AG04450 (cell line): ENCODE measurements at places on chromosomes 11 and 22.
A peak's percentile ranks its signal among the peaks of the same experiment; 100 is the strongest.

DNA sequence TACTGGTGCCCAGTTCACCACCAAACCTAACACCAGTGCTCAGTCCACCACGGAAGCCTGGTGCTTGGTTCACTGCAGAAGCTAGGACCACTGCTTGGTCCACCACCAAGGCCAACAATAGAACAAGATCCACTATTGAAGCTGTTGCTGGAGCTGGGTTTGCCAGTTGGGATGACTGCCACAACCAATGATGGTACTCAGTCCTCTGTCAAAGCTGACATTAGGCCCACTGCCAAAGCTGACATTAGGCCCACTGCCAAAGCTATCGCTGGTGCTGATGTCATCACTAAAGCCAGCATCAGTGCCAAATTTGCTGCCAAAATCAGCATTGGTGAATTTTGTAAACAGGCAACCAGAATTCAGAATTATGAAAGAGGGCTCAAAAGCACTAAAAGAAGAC is 1850.2 kb upstream of the RAG2 start:
- DNase-seq: no peak

DNA sequence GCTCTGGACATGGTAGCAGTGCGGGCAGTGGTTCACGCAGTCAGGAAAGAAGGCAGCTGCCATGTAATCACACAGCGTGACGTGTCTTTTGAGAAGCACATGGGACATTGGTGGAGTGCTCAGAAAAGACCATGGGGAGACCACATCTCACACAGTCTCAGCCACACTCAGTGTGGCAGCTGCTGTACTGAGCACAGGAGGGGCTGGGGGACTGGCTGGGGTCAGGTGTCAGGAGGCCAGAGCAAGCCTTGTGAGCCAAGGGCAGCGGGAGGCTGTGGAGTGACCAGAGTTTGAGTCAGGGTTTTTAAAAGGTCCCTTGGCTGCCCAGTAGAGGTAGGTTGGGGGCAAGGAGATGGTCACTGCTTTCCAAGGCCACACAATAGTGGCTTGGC is 18.5 kb downstream of the CLDN5 start:
- no peak for DNase-seq

DNA sequence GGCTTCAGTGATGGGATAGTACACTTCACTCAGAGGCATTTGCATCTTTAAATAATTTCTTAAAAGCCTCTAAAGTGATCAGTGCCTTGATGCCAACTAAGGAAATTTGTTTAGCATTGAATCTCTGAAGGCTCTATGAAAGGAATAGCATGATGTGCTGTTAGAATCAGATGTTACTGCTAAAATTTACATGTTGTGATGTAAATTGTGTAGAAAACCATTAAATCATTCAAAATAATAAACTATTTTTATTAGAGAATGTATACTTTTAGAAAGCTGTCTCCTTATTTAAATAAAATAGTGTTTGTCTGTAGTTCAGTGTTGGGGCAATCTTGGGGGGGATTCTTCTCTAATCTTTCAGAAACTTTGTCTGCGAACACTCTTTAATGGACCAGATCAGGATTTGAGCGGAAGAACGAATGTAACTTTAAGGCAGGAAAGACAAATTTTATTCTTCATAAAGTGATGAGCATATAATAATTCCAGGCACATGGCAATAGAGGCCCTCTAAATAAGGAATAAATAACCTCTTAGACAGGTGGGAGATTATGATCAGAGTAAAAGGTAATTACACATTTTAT is 4.6 kb downstream of the MALAT1 start:
- DNase-seq: no peak

GRCh38 chr11:27279460-27279859 is 83.6 kb downstream of the CCDC34 start:
- DNase-seq: no peak

DNA sequence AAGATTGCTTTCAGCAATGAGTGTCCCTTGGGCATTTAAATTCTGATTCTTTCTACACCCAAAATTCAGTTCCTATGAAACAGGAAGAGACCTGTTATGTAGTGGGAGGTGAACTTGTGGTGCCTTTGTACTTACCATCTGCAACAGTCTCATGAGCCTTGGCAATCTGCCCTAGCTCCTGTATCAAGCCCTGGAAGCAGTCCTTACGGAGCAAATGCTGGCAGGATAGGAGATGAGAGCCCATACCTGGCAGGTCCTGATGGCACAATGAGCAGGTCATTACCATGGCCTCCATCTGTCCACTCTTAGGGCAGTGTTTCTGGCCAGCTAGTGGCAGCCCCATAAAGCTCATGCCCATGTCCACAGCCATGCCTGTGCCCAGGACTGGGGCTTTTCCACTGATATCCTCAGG is 10.8 kb downstream of the TRIM66 start:
- DNase-seq: peak; percentile 63

- DNase-seq: no peak
Observed at GRCh38 chr11:110269996-110270395, 26.4 kb downstream of the RDX start.

GRCh38 chr22:17472932-17473331 is 90.4 kb upstream of the SLC25A18 start:
- DNase-seq: no peak

DNA sequence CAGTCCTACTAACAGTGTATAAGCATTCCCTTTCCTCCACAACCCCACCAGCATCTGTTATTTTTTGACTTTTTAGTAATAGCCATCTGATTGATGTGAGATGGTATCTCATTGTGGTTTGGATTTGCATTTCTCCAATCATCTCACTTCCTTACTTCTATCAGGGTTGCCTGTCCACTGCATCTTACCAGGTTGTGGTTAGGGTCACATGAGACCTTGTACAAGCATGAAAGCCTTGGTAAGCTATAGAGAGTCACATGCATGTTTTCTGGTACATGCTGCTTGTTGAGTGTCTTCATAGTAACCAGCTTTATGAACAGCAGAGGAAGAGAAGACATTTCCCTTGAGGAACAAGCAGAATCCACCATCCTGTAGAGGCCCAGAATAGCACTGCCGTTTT is 102.9 kb upstream of the PAX6 start:
- DNase-seq: no peak

DNA sequence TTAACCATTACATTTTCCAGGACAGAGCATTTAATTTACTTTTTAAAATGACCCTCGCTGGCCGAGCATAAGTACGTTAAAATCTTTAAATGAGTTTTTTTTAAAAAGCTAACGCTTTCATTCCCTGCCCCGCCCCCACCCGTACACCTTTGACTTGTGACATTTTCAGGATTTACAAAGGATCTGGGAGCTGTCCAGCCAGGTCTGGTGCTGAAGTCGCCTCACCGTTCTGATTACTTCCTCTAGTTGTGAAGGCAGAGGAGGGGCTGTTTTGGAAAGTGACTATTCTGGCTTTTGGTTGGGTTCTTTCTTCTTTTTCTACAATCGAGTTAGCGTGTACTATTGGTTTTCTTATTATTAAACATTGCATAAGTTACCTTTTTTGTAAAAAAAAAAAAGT is 2.9 kb downstream of the C11orf87 start:
- no peak for DNase-seq

DNA sequence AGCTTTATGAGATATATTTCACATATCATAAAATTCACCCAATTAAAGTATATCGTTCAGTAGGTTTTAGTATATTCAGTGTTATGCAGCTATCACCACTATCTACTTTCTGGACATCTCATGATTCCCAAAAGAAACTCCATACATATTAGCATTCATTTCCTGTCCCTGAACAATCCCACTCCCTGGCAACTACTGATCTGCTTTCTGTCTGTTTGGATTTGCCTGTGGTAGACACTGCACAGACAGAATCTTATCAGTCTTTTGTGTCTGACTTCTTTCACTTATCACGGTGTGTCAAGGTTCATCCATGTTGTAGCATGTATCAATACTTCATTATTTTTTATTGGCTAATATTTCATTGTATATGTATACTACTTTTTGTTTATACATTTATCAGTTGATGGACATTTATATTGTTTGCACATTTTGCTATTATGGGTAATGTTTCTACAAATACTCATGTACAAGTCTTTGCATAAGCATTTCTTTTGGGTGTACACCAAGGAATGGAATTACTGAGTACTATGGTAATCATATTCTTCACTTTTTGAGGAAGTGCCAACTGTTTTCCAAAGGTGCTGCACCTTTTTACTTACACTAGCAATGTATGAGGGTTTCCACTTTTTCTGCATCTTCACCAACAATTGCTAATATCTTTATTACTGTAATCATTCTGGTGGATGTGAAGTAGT is 373.9 kb downstream of the AASDHPPT start:
- DNase-seq: no peak

DNA sequence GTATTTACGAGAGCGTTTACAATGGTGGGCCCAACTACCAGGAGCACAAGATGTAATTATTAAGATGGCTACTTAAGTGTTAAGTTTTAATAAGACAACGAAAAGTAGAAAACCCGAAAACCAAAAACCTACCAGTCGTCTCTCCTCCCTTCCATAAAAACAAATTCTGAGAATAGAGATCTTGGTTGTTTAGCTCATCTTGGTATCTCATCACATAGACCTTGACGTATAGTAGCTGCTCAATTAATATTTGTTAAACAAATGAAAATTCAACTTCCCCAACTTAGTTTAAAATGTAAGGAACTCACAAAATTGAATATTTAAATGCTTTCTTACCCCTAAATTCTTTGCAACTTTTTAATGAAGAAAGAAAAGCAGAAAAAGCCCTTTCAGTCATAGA is 669 bp downstream of the KDM4D start:
- DNase-seq: no peak

DNA sequence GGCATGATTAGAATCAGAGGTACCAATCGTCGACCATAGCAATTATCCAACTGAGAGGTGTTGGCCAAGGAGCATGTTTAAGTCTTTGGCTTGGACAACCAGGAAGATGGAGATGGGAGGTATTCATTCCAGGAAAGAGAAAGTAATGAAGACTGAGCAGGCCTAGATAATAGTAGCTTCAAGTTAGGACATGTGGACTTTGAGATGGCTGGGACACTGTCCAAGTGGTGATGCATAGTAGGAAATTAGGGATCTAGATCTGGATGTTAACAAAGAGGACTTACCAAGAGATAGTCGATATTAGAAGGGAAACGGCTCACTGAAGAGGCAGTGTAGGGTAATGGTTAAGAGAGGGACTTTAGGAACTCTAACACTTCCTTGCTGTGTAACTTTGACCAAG is 266.7 kb downstream of the FAM76B start:
- DNase-seq: no peak

DNA sequence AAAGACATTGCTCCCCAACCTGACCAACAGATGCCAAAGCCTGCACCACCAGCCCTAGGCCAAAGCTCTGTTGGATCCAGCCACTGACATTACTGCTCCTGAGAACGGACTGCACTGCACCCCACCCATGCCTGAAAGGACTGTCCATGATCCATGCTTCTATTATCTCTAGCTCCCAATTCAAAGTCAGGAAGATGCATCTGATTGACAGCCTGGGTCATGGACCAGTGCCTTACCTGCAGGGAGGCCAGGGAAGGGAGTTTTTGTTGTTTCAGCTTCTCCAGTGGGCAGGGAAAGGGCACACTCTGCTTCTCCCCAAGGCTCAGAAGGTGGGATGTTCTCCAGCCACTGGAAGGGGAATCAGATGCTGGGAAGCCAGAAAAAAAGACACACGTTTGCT is 4.8 kb upstream of the PRDM11 start:
- DNase-seq: no peak

- DNase-seq: no peak
Observed at GRCh38 chr11:69326622-69327219, 32.8 kb downstream of the MYEOV start.

- no peak for DNase-seq
Observed at GRCh38 chr11:100709233-100709957, 22.3 kb downstream of the ARHGAP42 start.

GRCh38 chr11:61325649-61326414 is 7.1 kb downstream of the DDB1 start:
- DNase-seq: no peak

GRCh38 chr11:65779669-65779918 is 1.2 kb downstream of the AP5B1 start:
- no peak for DNase-seq

GRCh38 chr11:96317571-96317970 is 25.4 kb downstream of the MAML2 start:
- DNase-seq: no peak

- DNase-seq: no peak
Observed at GRCh38 chr11:119155733-119156492, 7.1 kb downstream of the ABCG4 start.

GRCh38 chr11:106467501-106467900 is 390.0 kb downstream of the AASDHPPT start:
- no peak for DNase-seq

- no peak for DNase-seq
Observed at GRCh38 chr22:31248965-31249958, 37.2 kb downstream of the LIMK2 start.

GRCh38 chr11:73295241-73295995 is 12.7 kb upstream of the ARHGEF17 start:
- DNase-seq: no peak

- no peak for DNase-seq
Observed at GRCh38 chr11:132639403-132639802, 892.9 kb downstream of the OPCML start.

GRCh38 chr22:36790648-36791047 is 14.7 kb upstream of the IFT27 start:
- no peak for DNase-seq

- DNase-seq: no peak
Observed at GRCh38 chr11:70410276-70411205, 12.2 kb downstream of the CTTN start.

DNA sequence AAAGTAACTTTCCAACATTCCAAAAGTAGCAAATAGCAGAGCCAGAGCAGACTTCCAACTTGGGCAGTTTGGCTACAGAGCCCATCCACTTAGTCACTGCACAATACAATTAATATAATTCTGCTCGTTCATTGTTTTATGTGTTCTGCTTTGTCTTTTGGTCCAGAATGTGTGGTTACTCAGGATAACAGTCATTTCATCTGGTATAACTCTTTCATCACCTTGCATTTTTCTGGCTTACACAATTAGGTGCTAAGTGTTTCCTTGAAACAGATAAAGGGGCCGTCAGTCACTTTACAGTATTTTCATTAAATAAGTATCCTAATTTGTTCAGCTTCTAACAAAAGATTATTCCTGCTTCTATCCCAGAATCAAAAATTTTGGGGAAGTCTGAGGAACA is 87.2 kb downstream of the LARGE2 start:
- no peak for DNase-seq

- peak; percentile 98 for DNase-seq
Observed at GRCh38 chr11:74278721-74279161, 32.7 kb downstream of the P4HA3 start.

DNA sequence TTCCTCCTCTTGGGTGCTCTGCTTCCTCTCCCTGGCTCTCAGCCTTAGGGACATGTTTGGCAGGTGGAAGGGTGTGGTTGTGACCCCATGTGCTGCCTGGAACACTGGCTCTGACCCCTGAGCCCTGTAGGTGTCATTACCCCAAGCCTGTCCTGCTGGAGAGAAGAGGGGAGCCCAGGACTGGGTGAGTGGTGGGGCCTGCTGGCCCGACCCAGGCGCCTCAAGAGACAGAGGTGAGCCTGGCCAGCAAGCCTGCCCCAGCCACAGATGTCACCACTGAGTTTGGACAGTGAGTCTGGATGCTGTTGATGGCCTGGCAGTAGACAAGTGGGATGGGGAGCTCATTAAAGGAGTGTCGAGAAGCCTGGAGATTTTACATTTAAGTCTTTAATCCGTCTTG is 1112.2 kb downstream of the BRD1 start:
- no peak for DNase-seq
